ENCODE measurements at places on chromosomes 1 and 21. TPM values are rescaled to one million over a fixed set of nuclear protein-coding genes. Genes with fewer than 3 reads are reported as not detected.
A peak's percentile ranks its signal among the peaks of the same experiment; 100 is the strongest.

The DDAH1 gene
- 135 TPM for total RNA-seq

The TMEM183A gene
- 102 TPM for total RNA-seq

DNA sequence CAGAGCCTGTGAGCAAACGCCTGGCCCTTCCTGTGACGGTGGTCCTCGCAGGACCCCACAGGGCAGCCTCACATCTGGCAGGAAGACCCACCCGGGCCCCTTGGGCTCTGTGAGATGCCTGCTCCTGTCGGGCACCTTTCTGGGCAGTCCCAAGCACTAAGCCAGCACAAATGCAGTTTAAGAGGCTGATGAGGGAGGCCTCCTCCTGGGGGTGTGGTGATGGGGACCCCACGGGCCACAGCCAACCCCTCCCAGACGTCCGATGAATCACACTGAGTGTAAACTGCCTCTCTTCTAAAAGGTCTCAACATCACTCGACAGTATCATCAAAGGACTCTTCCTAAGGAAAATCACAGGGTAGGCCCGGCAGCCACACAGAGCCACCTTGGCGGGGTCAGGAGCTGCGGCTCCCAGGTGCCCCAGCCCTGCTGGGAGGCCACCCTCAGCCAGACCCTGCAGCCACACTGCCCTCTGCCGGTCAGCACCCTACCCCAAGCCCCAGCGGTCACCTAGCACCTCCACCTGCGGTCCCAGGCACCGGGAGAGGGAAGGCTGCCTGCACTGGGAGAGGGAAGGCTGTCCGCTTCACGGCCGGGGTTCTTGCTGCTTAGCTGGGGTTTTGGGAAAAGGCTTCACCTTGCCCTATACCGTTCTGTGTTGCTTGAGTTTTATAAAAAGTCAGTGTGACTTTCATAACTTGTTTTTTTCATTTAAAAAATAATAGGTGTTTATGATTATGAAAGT, 3.9 kb upstream of the PRKCZ start:
- DNase-seq = peak; percentile 13

The MIXL1 gene
- not detected for total RNA-seq

GRCh38 chr1:234911787-234912186, 216.8 kb downstream of the TOMM20 start:
- no peak for DNase-seq
